SJCRH30 (cell line): ENCODE measurements at places on chromosomes 7 and 10.

DNA sequence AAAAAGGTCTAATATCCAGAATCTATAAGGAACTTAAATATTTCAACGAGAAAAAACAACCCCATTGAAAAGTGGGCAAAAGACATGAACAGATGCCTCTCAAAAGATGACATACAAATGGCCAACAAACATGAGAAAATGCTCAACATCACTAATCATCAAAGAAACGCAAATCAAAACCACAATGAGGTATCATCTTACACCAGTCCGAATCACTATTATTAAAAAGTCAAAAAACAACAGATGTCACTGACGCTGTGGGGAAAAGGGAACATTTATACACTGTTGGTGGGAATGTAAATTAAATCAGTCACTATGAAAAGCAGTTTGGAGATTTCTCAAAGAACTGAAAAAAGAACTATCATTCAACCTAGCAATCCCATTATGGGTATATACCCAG is 6.0 kb downstream of the VWDE start:
- no peak for DNase-seq

DNA sequence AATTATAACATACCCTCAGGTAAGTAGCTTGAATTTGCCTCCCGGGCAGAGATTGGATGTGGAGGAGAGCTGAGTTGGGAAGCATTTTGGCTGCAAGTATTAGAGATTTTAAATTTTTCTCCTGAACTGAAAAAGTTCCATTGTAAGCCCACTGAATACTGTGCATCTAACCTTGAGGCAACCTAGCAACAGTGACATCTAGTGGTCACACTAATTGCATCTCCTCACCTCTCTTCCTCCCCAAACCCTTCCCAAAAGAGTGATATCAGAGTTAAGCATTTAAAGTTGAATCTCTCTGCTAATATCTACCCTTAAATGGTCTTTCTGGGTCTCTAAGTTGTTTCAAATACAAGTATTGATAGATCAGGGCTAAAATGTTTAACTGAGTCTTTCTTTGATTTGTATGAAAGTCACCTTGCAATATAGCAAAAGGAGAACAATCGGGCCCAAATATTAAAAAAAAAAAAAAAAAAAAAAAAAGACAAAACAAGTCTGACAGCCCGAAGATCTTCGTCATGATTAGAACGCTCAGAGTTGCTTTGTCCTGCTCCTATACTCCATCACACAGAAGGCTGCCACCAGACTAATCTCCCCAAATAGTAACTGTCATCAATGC is 40.4 kb upstream of the DLX5 start:
- DNase-seq: peak; percentile 29

- DNase-seq: no peak
Observed at GRCh38 chr7:80508440-80508839, 3.4 kb downstream of the GNAT3 start.

- no peak for DNase-seq
Observed at GRCh38 chr7:155597753-155598140, 46.7 kb upstream of the RBM33 start.

GRCh38 chr7:107387128-107387527 is 82.7 kb upstream of the GPR22 start:
- DNase-seq: peak; percentile 66

DNA sequence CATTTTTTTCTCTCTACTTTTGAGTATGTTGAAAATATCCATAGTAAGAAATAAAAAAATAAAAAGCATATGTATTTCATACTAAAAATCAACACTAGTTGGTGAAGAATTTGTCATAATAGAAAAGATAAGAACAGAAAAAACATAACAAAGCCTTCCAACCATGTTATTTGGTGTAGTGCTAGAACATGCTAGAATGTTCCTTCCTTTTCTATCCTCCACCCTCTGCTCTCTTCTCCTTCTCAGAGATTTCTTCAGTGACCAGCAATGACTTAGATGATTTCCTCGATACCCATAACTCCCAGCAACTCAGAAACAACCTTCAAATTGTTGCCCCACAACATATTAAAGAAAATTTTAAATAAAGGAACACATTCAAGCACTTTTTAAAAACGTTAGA is 2.6 kb downstream of the ZC3HAV1 start:
- no peak for DNase-seq

DNA sequence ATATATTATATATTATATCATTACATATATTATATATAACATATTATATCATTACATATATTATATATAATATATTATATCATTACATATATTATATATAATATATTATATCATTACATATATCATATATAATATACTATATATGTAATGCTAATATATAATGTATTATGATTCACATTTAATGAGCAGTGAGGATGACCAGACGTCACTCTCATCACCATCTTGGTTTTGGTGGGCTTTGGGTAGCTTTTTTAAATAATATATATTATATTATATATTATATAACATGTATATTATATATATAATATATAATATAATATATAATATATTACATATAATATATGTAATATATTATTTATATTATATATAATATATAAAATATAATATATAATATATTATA is 1189.4 kb upstream of the AUTS2 start:
- DNase-seq: no peak

DNA sequence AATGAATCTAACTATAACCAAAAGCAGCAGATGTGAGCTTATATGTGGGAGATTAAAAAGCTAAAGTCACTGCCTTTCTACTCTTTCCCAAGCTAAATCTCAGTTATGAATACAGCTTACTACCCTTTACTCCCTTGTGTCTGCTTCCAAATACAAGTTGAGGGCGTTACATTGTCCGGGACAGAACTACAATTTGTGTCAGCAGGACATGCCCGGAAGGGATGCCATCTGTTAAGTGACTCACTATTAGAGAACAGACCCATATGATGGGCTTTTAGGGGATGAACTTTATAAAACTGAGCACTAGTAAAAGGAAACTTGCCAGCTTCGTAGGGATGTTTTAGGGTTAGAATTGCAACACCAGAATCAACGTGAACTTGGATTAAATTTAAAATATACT is 299.7 kb upstream of the CSTF2T start:
- peak; percentile 28 for DNase-seq

DNA sequence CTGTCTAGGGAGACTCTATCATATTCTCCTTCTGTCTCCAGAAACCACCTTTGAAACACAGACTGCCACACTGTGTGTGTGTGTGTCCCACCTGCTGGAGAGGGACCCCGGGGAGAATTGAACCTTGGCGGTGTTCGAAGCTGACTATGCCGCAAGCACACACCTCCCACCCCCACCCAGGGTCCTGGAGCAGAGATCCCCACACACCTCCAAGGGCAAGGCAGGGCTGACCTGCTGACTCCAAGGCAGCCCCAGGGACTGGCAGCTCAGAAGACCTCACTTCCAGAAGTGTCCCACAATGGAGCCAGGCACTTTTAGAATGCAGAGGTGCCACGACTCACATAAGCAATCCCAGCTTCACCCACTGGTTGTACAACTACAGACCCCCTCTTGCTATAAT is 13.1 kb downstream of the DRGX start:
- DNase-seq: no peak

DNA sequence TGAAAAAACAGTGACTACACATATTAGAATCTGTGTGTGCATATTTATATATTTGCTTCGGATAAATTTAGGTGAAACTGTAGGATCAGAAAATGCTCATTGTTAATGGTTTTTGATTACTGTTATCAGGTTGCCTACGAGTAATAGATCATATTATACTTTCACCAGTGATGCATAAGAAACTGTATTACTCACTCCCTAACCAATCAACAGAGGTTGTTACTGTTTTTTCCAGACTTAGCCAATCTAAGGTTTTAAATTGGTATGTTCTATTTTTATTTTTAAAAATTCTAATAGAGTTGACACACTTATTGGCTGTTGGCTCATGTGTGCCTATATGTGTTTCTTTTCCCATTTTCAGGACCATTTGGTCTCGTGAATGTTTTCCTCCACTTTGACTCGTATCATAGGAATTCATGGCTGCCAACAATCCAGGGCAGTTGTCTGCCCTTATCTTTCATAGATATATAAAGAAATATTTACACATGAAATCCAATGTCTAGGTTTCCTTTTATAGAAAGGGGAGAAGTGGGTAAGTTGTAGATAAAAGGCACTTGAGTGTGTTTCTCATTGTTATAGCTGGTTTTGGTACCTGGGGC is 59.2 kb downstream of the ANLN start:
- DNase-seq: no peak

- no peak for DNase-seq
Observed at GRCh38 chr10:100826983-100827818, 81.8 kb downstream of the PAX2 start.

DNA sequence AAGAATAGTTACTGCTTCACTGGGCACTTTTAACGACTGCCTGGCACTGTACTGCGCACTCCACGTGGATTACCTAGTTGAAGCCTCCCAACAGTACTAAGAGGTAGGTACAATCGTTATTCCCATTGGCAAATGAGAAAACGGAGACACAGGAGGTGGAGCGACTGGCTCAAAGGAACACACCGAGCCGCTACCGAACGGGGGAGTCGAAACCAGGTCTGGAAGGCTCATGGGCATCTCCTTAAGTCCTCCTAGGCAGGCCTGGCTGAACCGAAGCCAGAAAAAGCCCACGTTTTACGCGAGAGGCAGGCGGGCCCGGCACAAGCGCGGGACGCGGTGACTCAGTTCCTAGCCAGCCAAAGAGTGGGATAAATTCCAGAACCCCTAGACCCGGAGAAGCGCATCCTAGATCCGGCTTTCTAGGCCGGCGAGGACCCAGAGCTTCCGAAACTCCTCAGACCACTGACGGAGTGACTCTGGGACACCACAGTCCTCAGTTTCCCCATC is 472 bp downstream of the PDAP1 start:
- DNase-seq: no peak

- no peak for DNase-seq
Observed at GRCh38 chr7:30907527-30908267, 4.0 kb upstream of the AQP1 start.

GRCh38 chr10:35578618-35578956 is 26.6 kb upstream of the GJD4 start:
- DNase-seq: peak; percentile 44

- DNase-seq: no peak
Observed at GRCh38 chr7:142349670-142350405, 92.0 kb upstream of the PRSS58 start.

DNA sequence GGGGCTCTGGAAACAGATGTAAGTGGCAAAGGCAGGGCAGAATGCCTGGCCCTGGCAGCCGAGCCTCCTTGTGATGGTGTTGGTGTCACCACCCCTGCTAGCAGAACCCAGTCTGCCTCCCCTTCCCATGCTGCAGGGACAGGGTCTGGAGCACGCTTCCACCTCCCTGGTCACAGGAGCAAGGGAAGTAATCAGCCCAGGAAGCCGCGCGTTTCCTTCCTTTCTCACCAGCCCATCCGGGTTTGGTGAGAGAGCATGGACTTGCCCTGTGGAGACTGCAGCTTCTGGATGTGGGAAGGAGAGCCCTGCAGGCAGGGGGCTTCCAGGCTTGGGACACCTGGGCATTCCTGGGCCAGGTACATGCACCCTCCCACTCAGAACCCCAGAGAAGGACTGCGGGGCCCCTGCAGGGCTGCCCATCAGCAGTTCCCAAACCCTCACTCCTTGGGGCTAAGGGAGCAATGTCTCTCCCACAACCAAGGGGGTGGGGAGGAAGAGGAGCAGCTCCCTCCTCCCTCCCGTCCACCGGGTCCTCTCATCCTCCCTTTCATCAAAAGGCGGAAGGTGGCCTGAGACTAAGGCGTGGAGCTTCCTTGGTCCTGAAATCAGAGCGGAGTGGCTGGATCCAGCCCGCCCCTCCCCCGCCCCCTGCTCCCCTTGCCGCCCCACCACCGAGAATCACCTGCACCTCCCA is 1.8 kb downstream of the MMRN2 start:
- no peak for DNase-seq

DNA sequence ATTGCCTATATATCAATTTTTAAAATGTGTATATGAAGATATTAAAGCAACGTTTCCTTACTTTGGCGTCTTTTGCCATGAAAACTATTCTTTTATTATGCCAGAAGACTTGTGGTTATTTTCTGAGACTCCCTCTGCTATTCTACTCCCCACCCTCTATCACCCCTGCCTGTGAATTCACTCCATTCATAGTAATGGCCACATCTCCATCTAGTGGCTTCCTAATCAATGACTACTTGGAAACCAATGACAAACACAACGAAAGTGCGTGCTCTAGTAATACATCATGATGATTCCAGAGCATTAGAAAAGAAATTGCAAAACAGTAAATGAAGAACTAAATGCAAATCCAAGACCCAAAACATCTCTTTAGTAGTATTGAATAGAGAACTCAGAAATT is 186.7 kb upstream of the HGF start:
- DNase-seq: peak; percentile 15

DNA sequence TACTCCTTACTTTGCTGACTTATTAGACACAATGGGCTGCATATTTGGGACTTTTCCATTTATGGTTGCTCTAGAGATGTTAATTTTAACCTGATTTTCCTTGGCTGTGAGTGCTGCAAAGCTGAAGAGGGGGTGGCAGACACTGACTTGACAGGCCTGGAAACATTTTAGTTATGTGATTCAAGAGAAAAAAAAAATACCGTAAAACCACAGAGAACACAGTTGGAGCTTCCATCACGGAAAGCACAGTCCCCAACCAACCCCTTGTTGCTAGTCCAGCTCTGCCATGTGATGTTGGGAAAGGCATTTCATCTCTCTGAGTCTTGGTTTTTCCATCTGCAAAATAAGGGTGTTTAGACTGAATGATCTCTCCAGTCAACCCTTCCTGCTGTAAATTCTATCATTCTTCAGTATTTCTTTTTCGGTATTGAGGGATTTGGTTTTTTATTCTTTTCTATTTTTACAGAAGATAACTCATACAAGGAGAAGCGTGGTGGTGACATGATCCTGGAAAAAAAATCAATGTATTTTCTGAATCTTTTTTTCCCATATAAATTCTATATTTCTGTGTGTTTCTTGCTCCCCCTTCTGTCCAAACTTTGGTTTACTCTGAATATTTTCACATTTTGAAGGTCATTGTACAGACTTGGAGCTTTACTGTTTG is 246.1 kb downstream of the REEP3 start:
- no peak for DNase-seq

- DNase-seq: no peak
Observed at GRCh38 chr10:11154849-11155498, 137.3 kb downstream of the CELF2 start.

DNA sequence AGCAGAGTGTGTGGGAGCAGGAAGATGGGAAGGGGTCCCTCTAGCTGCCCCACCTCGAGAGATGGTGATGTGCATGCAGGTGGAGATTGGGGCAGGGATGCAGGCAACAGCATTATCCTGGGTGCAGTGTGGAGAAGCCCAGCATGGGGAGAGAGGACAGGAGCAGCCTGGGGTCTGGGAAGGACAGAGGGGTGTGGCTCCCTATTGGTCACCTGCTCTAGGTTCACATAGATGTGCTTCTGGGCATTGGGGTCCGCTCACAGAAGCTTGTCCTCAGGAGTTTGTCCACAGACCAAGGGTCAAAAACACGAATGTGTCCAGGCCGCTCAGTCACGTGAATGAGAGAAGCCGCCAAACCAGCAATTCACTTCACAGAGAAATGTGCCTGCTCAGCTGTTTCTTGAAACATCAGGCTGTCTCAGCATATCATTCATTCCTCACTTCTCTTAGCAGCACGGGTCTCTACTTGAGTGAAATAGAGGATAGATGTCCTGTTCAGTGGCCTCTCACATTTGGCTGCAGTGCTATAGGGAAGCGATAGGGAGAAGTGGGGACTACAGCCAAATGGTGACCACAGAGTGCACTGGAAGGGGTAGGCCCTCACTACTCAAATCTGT is 11.5 kb upstream of the SLC29A3 start:
- no peak for DNase-seq

GRCh38 chr10:71835671-71836595 is 15.1 kb downstream of the PSAP start:
- DNase-seq: peak; percentile 88

GRCh38 chr7:133931053-133931452 is 196.1 kb upstream of the LRGUK start:
- no peak for DNase-seq
